Central memory CD8-positive, alpha-beta T cell (primary cell): ENCODE measurements at places on chromosomes 7 and 10.
A peak's percentile ranks its signal among the peaks of the same experiment; 100 is the strongest.

DNA sequence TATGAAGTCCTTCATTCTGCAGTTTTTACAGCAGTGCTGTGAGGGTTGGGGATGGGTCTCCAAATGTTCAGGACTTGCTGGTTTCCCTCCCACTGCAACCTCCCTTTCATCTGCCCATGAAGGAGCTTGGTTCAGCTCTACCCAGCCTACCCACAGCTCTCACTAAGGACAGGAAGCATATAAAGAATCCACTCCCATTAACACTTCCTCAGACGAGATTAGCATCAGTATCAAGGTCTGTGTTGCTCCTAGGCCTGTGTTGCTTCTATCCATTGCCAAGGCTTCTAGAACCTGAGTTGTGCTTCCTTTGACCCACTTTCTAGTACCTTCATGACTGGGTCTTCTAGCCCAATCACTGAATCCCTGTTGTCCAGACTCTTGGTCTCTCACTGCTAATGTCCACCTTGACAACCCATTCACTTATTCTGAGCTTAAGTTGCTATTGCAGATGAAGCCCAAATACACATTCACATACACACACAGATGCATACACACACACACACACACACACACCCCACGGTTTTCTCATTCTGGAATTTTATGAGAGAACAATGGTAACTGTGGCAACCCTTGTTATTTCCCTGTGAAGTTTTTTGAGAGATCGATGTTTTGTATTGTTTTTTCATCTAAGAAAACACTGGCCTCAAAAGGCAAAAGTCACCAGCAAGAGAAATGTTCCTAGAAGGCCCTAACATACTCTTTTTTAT lies 248.1 kb downstream of the MTERF1 start:
- no peak for DNase-seq
- H3K27ac ChIP-seq: no peak overlapping the region
- no peaks in the 10 kb centered on the region for H3K4me1 ChIP-seq
- H3K27me3 ChIP-seq: no peaks in the 10 kb centered on the region

DNA sequence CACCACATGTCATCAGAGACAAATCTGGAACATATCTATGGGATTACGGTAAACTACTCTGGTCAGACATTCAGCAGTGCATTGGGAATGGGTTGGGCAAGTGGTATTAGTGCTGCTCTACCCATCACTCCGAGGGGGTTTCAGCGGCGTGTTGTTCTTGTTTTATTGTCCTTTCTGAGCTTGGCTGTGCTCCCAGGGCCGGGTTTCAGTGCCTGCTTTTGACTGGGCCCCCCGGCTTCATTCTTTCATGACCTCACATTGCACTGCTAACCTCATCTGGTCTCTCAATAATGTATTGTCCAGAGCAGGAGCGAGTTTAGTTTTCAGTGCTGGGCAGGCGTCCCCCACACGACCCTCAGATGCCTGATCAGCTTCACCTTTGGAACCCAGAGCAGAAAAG lies 364.6 kb downstream of the PAXIP1 start:
- no peak overlapping the region for H3K4me3 ChIP-seq
- no peak for DNase-seq
- no peaks in the 10 kb centered on the region for H3K36me3 ChIP-seq
- no peak overlapping the region for H3K27ac ChIP-seq
- H3K4me1 ChIP-seq: no peaks in the 10 kb centered on the region

DNA sequence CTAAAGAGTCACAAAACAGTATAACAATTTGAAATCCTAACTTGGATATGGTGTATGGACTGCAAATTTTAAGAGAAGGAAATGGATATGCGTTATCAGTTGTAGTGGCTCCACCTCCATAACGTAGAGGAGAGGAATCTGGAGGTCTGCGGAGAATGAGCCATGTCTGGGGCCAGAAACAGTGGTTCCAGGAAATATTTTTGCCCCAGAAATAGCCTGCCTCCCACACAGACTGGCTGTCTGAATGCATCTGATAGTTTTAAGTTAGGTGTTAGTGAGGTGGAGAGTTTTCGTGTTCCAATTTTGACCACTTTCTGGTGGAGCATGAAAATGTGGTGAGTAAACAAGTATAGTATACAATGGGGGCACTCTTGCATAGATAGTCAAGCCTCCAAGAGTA lies 1.6 kb downstream of the PHTF2 start:
- H3K27ac ChIP-seq: peak overlapping the region; percentile 88
- peaks cover 65% of the 10 kb centered on the region for H3K4me1 ChIP-seq
- DNase-seq: no peak
- H3K27me3 ChIP-seq: no peaks in the 10 kb centered on the region

DNA sequence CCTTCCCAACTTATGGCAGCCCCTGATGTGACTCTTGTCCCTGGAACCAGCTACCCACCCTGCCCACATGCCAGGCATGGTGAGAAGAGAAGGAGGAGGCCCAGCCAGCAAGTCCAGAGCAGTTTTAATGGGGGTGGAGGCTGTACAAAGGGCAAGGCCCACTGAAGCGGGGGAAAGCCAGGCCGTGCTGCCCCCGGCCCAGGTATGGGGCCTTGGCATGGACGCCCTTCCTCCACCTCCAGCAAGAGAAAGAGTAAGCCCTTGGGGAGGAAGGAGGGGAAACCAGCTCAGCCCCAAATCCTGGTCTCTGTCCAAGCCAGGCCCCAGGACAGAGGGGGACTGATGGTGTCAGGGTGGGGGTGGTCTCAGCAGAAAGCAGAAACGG lies 7.0 kb downstream of the NFKB2 start:
- H3K4me1 ChIP-seq: peaks cover 8% of the 10 kb centered on the region
- DNase-seq: no peak
- H3K27ac ChIP-seq: no peak overlapping the region
- H3K4me3 ChIP-seq: no peak overlapping the region

DNA sequence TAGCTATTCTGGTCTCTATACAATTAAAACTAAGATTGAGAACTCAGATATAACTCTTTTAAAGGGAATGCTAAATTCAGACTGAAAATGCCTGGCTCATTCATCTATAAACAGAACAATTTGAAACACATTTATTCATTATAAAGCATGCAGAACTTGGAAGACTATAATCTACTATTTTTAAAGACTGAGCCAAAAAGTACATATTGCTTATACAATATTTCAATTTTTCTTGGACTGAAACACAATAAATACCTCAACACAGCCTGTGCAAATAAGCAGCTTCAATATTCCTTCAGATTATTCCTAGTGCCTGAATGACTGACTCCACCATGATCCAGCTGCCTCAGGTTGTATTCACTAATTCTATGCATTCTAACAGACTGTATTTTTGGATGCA lies 15.5 kb upstream of the PHYH start:
- no peaks in the 10 kb centered on the region for H3K27me3 ChIP-seq
- H3K36me3 ChIP-seq: peaks cover 9% of the 10 kb centered on the region
- no peaks in the 10 kb centered on the region for H3K4me1 ChIP-seq
- peak overlapping the region; percentile 49 for H3K27ac ChIP-seq
- no peak for DNase-seq
- H3K4me3 ChIP-seq: no peak overlapping the region

DNA sequence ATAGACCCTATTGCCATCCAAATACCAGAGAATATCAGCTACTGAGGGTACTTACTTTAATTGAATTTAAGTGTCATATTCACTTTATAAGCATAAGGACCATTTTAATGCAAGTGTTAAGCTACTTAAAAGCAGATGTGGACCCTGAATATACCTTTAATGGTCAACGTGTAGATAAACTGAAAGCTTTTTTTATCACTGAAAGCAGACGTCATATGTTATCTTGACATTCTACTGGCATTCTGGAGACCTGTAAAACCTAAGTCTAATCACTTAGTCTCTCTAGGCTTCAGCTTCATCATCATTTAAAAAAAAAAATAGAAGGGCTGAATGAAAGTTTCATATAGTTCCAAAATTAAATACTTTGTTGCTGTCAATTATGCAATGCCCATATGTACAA lies 116.5 kb downstream of the ELAPOR2 start:
- DNase-seq: no peak
- peaks cover 3% of the 10 kb centered on the region for H3K36me3 ChIP-seq
- H3K27ac ChIP-seq: no peak overlapping the region
- peaks cover 9% of the 10 kb centered on the region for H3K27me3 ChIP-seq
- no peak overlapping the region for H3K4me3 ChIP-seq
- H3K4me1 ChIP-seq: no peaks in the 10 kb centered on the region

DNA sequence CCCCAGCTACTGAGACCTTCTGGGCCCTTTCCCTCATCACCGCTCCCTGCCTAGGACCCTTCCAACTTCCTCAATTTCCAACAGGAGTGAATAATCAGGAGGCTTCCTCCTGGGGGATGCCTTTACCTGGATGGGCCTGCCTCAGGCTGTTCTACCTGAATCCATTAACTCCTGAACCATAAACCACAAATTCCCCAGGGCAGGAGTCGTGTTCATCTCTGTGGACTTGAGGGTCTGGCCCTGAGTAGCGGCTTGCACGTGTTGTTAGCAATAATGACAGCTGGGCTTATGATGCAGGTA lies 105.1 kb upstream of the GPR26 start:
- no peak for DNase-seq
- H3K4me1 ChIP-seq: peaks cover 5% of the 10 kb centered on the region
- peaks cover 25% of the 10 kb centered on the region for H3K27me3 ChIP-seq

DNA sequence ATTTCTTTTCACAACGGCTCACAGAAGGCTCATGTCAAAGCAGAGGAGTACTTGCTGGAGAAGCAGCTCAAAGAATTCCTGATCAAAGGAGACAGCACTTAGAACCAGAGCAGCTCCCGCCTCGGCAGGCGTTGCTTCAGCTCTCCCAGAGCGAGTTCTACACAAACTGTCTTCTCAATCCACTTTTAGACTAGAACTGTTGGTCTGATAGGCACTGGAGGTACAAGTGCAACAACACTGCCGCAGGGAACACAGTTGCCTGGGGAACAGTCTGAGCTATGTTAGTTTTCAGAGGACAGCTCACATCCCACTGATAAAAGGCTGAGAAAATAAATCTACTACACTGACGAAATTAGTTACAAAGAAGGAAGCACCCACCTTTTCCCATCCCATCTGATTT lies 35.4 kb downstream of the CYTH3 start:
- H3K36me3 ChIP-seq: peaks cover 4% of the 10 kb centered on the region
- no peak for DNase-seq
- H3K4me3 ChIP-seq: no peak overlapping the region
- H3K27ac ChIP-seq: no peak overlapping the region
- H3K4me1 ChIP-seq: peaks cover 45% of the 10 kb centered on the region

DNA sequence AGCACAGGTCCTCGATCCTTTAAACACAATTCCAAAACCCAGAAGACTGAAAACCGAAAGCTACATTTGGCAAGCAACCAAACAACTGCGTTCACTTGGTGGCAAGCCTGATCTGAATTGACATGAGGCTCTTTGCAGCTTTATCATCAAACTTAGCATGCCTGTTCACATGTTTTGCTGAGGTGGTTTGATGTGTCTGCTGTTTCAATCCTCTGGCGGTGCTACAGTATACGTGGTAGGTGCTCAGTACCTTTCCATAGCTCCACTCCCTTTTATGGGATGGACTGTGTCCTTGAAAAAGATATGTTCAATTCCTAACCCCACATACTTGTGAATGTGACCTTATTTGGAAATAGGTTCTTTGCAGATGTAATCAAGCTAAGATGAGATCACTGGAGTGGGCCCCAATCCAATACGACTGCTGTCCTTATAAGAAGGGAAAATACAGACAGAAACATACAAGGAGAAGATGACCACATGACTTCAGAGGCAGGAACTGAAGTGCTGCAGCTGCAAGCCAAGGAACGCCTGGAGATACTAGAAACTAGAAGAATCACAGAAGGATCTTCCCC lies 33.4 kb downstream of the CCDC6 start:
- peaks cover 3% of the 10 kb centered on the region for H3K36me3 ChIP-seq
- no peaks in the 10 kb centered on the region for H3K27me3 ChIP-seq
- H3K27ac ChIP-seq: no peak overlapping the region
- no peak for DNase-seq
- peaks cover 73% of the 10 kb centered on the region for H3K4me1 ChIP-seq

- DNase-seq: no peak
- H3K4me1 ChIP-seq: peaks cover 36% of the 10 kb centered on the region
- H3K4me3 ChIP-seq: no peak overlapping the region
- peaks cover 23% of the 10 kb centered on the region for H3K36me3 ChIP-seq
- H3K27me3 ChIP-seq: no peaks in the 10 kb centered on the region
- no peak overlapping the region for H3K27ac ChIP-seq
These were observed 78.4 kb downstream of the RNF216 start for GRCh38 chr7:5702876-5703571.

DNA sequence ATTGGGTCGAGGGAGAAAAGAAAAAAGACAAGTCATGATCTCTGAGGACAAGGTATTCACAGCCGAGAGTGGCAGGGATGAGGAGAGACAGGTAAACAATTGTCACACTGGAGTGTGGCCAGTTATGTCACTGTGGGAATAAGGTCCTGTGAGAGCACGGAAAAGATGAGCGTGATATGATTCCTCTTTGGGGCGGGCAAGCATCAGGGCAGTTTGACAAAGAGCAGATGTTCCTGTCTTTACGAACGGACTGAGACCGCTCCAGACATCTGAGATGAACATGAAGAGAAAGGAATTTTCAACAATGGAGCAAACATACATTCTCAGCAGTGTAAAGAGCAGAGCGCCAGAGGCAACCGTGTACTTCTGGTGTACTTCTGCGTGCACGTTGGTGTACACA lies 278.1 kb downstream of the DPP6 start:
- H3K4me1 ChIP-seq: no peaks in the 10 kb centered on the region
- no peak for DNase-seq
- H3K36me3 ChIP-seq: no peaks in the 10 kb centered on the region
- H3K27me3 ChIP-seq: no peaks in the 10 kb centered on the region
- H3K27ac ChIP-seq: no peak overlapping the region

GRCh38 chr7:118836933-118837332 lies 612.4 kb downstream of the ANKRD7 start:
- no peak for DNase-seq
- H3K27ac ChIP-seq: no peak overlapping the region
- no peaks in the 10 kb centered on the region for H3K4me1 ChIP-seq
- H3K36me3 ChIP-seq: no peaks in the 10 kb centered on the region

- H3K36me3 ChIP-seq: peaks cover 6% of the 10 kb centered on the region
- peaks cover 54% of the 10 kb centered on the region for H3K27me3 ChIP-seq
- peaks cover 16% of the 10 kb centered on the region for H3K4me1 ChIP-seq
- DNase-seq: no peak
- H3K27ac ChIP-seq: no peak overlapping the region
These were observed 1.2 kb upstream of the TMEM178B start for GRCh38 chr7:141072548-141073172.

DNA sequence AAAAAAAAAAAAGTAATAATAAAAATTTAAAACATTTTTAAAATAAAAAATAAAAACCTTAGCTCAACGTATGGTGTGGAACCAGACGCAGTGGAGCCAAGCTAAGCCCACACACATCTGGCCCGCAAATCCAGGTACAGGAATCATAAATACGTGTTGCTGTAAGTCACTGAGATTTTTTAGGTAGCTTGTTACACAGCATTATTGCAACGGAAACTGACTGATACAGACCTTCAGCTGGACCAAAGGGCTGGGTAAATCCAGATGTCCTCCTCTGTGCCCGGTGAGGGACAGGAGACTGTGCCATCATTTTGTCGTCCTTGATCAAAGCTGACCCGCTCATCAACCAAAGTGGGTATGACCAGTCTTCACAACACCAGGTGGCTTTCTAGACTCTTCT lies 104.9 kb downstream of the TMEM130 start:
- DNase-seq: no peak
- H3K36me3 ChIP-seq: no peaks in the 10 kb centered on the region
- no peaks in the 10 kb centered on the region for H3K4me1 ChIP-seq
- no peak overlapping the region for H3K27ac ChIP-seq
- H3K27me3 ChIP-seq: peaks cover 31% of the 10 kb centered on the region
- no peak overlapping the region for H3K4me3 ChIP-seq

GRCh38 chr10:5576780-5577624 lies 52.2 kb downstream of the CALML3 start:
- H3K36me3 ChIP-seq: no peaks in the 10 kb centered on the region
- H3K4me3 ChIP-seq: no peak overlapping the region
- H3K27ac ChIP-seq: no peak overlapping the region
- peaks cover 12% of the 10 kb centered on the region for H3K27me3 ChIP-seq

GRCh38 chr10:62306663-62307062 lies 38.0 kb upstream of the RTKN2 start:
- no peak overlapping the region for H3K4me3 ChIP-seq
- peaks cover 25% of the 10 kb centered on the region for H3K27me3 ChIP-seq
- H3K36me3 ChIP-seq: no peaks in the 10 kb centered on the region
- no peak for DNase-seq
